ENCODE measurements at places on chromosomes 2 and 18.

- no peak for DNase-seq
These were observed 8.3 kb downstream of the FOSL2 start for GRCh38 chr2:28400921-28401320.

GRCh38 chr2:36459725-36460137 lies 104.2 kb downstream of the CRIM1 start:
- DNase-seq = no peak

DNA sequence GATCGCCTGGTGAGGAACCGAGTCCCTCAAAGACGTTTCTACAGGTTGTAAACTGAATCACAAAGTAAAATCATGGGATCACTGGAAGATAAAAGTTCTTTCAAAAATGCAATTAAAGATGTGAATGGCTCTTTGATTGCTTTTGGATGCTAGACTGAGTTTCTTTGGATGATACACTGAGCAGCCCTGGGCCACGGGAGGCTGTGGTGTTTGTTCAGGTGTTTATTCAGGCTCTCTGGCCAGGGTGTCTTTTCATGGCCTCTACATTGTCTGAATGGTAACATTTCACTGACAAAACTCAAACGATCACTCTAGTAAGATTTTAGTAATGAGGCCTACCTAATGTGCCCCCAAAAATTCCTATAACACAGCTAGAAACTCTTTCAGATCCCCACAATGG lies 48.4 kb upstream of the SPATS2L start:
- DNase-seq = no peak

DNA sequence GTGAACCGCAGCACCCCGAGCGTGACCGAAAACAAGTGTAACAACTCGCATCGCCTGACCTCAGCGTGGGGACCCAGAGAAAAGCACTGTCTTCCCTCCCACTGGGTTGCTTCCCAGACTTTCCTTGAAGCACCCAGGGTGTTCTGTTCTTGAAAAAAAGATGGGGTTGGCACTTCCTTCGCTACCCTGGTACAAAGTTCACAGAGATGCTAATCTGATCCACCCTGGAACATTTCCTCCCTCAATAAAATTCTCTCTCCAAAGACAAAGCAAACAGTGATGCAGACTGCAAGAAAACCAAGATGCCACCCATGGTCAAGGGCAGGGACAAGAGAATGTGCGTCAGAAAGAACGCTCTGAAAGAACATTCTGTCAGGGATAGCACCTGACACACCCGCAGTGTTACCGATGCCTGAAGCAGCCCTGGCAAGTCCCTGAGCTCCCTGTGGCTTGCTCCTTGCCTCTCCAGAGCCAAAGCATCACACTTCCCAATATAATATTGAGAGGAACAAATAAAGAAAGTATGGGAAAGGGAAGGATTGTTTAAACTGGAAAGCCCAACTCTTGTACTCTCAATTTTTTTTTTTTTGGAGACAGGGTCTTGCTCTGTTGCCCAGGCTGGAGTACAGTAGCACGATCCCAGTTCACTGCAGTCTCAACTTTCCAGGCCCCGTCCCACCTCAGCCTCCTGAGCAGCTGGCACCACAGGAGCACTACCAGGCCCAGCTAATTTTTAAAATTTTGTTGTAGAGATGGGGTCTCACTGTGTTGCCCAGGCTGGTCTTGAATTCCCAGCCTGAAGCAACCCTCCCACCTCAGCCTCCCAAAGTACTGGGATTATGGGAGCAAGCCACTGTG lies 70.7 kb downstream of the TBC1D8 start:
- DNase-seq = no peak

DNA sequence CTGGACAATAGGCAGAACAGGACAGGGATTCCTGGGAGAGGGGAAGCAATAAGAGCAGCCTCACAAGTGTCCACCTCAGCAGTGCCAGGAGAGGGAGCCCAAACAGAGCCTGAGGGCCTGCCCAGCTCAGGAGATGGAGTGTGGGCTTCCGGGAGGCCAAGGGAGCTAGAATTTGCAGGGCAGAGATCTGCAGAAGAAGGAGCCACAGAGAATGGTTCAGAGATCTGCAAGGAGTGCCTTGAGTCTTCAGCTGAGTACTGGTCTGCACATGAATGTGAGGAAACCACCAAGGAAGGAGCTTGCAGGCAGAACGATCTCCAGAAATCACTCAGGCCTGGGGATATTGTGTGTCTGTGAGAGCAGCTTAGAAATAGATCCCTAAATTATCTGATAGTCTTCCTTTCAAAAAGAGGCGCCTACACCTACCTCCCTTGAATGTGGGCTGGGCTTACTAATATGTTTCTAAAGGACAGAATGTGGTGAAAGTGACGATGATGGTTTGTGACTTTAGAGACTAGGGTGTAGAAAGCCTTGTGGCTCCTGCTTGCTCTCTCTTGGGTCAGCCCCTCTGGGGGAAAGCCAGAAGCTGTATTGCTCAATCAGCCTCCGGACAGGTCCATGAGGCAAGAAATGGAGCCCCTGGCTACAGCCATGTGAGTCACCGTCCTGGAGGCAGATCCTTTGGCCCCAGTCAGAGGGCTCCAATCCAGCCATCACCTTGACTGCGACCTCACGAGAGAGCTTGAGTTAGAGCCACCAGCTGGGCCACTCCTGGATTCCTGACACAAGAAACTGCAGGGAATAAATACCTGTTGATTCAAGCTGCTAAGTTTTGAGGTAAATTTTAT lies 7.6 kb upstream of the LPIN1 start:
- DNase-seq = peak; percentile 9

- DNase-seq = no peak
These were observed 353.4 kb downstream of the LNPK start for GRCh38 chr2:175648577-175649063.

DNA sequence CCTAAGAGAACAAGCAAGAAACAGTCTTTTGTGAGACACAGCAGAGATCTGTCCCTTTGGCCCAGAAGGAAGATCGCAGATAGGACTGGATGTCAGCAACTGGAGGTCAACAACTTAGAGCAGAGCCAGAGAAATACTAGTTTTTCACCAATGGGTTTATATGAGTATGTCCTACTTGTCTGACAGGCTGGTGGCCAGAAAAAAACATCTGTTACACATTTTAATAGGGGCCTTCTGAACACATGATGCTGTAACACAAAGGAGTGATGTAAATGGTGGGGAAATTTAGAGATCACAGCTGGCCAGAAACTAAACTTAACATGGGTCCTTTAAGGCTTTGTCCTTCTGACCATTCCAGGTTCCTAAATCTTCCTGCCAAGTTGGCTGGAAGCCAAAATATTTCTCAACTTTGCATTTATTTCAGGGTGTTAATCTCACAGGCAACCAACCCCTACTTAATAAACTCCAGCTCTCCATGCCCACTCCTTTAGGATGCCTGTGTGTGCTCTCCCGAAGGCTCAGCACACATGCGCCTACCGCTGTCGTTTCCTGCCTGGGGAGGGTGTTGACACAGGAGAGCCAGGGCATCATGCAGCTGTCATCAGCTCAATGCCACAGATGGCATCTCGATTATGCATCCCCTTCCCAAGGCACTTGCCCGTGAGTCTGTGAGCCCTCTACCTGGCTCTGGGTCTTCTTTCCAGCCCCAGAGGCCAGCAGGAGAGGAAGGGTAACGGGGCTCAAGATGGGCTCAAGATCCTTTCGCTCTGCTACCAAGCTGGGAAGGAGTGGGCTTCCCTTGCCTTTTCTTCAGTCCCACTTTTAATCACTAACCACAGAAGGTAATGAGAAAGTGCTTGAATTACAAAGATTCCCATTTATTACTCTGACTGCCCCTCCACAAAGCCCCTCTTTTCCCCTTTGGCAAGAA lies 252.5 kb downstream of the ETAA1 start:
- no peak for DNase-seq

DNA sequence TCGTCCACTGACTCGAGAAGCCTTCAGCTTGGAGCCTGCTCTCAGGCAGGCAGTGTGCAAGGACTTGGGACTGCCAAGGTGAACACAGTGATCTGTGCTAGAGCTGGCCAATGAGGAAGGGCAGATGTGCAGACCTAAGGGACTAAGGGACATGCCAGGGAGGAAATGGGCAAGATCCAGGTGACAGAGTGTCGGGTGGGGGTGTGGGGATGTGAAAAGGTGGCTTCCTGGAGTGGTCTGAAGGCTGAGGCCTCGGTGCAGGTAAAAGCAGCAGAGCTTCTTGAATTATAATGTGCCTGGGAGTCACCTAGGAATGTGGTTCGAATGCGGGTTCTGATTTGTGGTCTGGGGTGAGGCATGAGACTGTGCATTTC lies 42.0 kb downstream of the STEAP3 start:
- no peak for DNase-seq

DNA sequence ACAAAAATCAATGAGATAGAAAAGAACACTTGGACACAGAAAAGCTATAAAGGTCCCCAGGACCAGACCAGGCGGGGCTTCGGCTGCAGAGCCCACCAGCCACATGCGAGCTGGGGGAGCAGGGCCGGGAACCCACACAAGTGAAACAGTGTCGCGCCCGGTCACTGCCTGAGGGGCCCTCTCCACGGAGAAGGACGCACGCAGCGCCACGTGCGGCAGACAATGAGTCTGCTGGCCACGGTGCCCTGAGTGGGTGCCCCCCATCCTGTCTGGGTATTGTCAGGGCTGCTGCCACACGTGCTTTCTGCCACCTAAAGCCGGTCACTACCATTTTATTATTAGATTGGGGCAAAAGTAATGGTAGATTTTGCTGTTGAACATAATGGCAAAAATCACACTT lies 207.9 kb upstream of the HDAC4 start:
- DNase-seq = no peak

- DNase-seq = no peak
These were observed 9.8 kb upstream of the ARHGEF4 start for GRCh38 chr2:130826821-130827501.

DNA sequence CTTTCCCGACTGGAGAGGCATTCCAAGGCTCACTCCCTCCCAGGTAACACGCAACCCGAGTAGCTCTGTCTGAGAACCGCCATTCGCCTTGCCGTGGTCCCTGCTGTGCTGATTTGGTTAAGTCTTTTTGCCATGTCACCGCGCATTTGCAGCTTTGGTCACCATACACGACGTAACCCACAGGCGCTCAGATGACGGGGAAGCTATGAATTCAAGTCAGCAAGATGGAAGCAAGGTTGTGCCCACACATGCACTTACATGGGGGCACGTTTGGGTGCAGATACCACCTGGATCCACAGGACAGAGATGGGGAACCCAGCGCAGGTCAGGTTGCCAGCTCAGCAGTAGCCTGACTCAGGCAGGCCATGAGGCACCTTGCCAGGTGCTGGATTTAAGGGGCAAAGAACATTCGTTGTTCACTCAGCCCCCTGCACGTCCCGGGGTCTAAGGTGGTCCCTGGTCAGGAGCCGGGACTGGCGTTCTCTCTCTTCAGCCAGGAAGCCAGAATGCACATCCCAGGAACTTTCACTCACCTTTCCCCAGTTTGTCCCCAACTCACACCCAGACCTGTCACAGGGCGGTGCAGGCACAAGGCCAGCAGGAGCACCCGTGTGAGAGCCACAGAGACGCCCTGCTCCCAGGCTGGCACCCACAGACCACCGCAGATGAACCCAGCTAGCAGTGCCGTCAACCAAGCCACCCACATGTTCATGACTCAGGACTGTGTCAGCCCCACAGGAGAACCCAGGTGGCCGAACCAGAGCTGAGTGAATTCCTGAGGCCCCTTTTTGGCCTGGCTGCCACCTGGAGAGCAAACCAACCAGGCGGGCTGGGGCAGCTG lies 19.9 kb downstream of the SNED1 start:
- no peak for DNase-seq

DNA sequence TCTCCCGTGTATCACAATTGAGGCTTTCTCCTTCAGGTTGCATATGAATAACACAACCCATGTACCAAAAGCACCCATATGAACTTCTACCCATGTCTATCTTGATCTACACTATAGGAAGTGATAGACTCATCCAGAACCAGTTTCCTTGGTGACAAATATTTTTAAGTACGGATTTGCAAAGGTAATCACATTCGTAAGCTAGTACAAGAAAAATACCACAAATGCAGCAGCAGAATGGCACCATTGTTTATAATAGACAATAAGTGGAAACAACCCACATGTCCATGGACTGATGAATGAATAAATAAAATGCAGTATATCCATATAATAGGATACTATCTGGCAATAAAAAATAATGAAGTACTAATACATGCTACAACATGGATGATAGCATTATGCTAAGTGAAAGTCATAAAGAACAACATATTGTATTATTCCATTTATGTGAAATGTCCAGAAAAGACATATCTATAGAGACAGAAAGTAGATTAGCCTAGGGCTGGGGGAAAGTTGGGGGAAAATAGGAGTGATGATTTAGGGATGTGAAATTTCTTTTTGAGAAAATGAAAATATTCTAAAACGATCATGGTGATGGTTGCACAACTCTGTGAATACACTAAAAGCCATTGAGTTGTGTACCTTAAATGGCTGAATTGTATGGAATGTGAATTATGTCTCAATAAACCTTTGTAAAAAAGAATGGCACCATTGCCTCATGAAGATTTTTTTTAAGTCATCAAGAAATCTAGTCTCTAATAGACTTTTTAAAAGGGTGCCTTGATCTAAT lies 3.4 kb upstream of the CCDC88A start:
- no peak for DNase-seq

GRCh38 chr2:127660291-127660578 lies 14.3 kb downstream of the GPR17 start:
- DNase-seq = no peak

Measured in activated naive CD4-positive, alpha-beta T cell (primary cell).